ENCODE measurements at places on chromosomes 7 and 10. TPM values are rescaled to one million over a fixed set of nuclear protein-coding genes. Genes with fewer than 3 reads are reported as not detected.

The HOXA4 gene
- not detected for total RNA-seq

The ANKRD1 gene
- total RNA-seq, result 39.1 TPM

GRCh38 chr7:128792471-128793180 lies 858 bp downstream of the CCDC136 start:
- DNase-seq, result no peak

DNA sequence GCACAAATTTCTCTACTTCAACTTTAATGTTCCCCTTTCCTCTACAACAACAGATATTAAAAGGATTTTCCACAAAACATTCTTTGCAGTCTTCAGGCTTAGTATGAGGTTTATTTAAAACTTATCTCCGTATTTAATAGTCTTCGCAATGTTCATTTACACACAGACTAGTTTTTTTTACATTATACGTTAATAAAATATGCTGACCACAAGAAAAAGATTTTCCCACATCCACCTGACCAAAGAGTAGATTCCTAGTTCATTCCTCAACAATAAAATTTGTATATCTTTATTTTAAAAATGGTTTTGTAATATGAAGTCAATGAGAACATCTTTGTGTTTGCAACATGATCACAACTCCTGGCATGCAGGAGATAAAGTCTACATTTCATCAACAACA lies 42.4 kb downstream of the POT1 start:
- no peak for DNase-seq

The PPA1 gene
- total RNA-seq, result 44.9 TPM

The GPR26 gene
- total RNA-seq, result not detected

GRCh38 chr10:78868048-78868447 lies 200.7 kb upstream of the ZMIZ1 start:
- DNase-seq, result no peak

GRCh38 chr10:63522995-63523394 lies 1.8 kb downstream of the REEP3 start:
- DNase-seq, result no peak

- DNase-seq, result no peak
Observed at GRCh38 chr10:26435852-26436251, 2.3 kb upstream of the APBB1IP start.

The AASS gene
- total RNA-seq, result 42.1 TPM

The CC2D2B gene
- total RNA-seq, result 0.15 TPM

The AFAP1L2 gene
- 3.8 TPM for total RNA-seq

DNA sequence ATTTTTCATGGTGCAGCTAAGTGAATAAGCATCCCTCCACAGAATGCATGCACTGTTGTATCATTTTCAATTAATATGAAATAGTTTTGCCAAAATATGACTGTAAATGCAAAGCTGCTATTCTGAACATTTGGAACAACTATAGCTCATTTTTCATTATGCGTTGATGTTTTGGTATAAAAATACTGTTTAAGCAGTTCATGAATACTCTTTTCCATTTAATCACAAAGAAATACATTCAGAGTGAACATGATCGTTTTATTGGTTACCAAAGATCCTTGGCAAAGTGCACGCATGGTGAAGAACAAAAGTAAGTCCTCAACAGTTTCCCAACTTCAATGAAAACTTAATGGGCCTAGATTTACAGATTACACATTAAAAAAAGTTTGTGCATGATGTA lies 33.1 kb downstream of the SKIDA1 start:
- no peak for DNase-seq

The MCM7 gene
- total RNA-seq, result 68.9 TPM

GRCh38 chr7:134842062-134842461 lies 62.6 kb downstream of the CALD1 start:
- DNase-seq, result peak; percentile 39

The PLXDC2 gene
- 22.6 TPM for total RNA-seq

The PIP gene
- not detected for total RNA-seq

The PRF1 gene
- total RNA-seq, result not detected

GRCh38 chr7:157139810-157140510 lies 1.2 kb downstream of the UBE3C start:
- DNase-seq, result peak; percentile 10

DNA sequence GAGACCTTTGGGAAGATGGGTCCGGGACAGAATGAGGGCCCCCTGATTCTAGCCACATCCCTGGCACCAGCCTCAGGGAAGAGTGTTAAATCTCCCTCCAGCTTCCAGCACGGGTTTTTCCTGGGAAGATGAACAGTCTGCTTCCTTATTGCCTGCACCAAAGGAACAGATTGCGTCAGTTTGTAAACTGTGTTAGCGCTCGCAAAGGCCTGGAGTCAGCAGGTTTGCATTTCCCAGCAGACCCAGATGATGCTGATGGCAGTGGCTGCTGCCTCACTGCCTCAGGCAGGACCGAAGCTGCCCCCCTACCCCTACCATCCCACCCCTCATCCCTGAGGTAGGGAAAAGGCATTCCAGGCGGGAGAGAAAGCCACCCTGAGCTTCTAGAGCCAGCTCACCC lies 34.6 kb upstream of the LRRC4 start:
- no peak for DNase-seq

- no peak for DNase-seq
Observed at GRCh38 chr7:108076156-108076555, 54.0 kb downstream of the LAMB4 start.

Data from cardiac muscle cell (in vitro differentiated cells and primary cell).